ENCODE measurements at places on chromosomes 3 and 15. TPM values are rescaled to one million over a fixed set of nuclear protein-coding genes. Genes with fewer than 3 reads are reported as not detected.

GRCh38 chr15:70505411-70505919, 257.9 kb downstream of the UACA start:
- DNase-seq = peak; percentile 88

- DNase-seq = no peak
Observed at GRCh38 chr15:29131840-29132420, 137.7 kb downstream of the NSMCE3 start.

TIGIT gene
- polyA plus RNA-seq = not detected

GRCh38 chr3:117647435-117647834, 937.9 kb downstream of the TUSC7 start:
- no peak for DNase-seq

DNA sequence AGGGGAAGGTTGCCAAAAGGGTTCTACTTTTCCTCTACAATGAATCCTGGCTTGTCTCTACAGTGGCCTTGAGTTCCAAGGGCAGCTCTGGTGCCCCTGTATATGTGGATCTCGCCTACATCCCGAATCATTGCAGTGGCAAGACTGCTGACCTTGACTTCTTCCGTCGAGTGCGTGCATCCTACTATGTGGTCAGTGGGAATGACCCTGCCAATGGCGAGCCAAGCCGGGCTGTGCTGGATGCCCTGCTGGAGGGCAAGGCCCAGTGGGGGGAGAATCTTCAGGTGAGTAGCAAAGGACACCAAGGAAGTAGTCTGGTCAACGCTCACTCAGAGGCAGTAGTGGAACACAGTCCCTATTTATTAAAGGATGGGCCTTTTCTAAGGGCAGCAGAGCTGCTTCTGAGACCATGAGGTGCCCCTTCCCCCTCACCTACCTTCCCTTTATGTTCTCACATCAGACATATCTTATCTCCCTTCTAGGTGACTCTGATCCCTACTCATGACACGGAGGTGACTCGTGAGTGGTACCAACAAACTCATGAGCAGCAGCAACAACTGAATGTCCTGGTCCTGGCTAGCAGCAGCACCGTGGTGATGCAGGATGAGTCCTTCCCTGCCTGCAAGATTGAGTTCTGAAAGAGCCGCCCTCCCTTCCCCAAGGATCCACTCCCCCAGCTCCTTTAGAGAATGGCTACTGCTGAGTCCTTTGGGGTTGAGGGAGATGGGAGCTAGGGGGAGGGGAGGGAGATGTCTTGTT, 12.4 kb downstream of the MAP1A start:
- DNase-seq = no peak

- DNase-seq = no peak
Observed at GRCh38 chr3:31379598-31379997, 153.1 kb upstream of the STT3B start.

- DNase-seq = no peak
Observed at GRCh38 chr3:131421957-131422498, 40.5 kb downstream of the NUDT16 start.

GRCh38 chr3:13710251-13710650, 161.3 kb downstream of the FBLN2 start:
- no peak for DNase-seq

AHSG gene
- polyA plus RNA-seq = 0.59 TPM
